COR-L47 (cell line): ENCODE measurements at places on chromosomes 12 and 14.

- DNase-seq, result no peak
Measured at GRCh38 chr12:26631846-26632245, 201.1 kb downstream of the ITPR2 start.

GRCh38 chr14:68788996-68789820 is 3.7 kb downstream of the ZFP36L1 start:
- DNase-seq, result peak; percentile 71

- DNase-seq, result no peak
Measured at GRCh38 chr12:96192926-96193573, 1.1 kb upstream of the ELK3 start.

- DNase-seq, result no peak
Measured at GRCh38 chr12:4526923-4527546, 11.7 kb upstream of the RAD51AP1 start.

DNA sequence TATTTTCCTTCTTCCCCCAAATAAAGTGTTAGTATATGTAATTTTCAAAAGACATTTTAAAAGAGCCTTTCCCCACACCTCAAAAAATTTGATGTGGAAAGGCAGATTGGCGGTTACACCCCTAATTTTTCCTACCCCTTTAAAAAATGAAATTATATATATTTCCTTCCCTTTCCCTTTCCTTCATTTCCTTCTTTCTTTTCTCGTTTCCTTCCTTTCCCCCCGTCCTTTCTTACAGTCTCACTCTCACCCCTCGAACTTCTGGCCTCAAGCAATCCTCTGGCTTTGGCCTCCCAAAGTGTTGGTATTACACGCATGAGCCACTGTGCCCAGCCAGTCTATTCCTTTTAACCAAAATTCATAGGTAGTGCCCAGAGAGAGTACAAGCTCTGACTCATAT is 4.2 kb upstream of the UNC119B start:
- DNase-seq, result no peak

DNA sequence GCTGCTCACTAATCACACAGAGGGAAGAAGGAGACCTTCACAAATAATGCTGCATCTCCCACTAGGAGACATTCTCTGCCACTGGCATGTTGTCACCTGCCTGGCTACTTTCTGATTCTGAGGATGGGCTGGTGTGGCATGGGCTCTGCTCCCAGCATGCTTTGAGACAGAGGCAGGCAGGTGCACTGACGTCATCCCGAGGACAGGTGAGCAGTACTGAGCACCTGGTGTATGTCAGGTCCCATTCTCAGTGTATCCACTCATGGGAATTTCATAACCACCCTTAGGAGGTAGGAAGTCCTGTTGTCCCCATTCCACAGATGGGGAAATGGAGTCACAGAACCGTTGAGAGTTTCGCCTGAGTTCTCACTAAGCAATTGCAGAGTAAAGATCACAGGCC is 597.9 kb downstream of the VRK1 start:
- DNase-seq, result no peak

DNA sequence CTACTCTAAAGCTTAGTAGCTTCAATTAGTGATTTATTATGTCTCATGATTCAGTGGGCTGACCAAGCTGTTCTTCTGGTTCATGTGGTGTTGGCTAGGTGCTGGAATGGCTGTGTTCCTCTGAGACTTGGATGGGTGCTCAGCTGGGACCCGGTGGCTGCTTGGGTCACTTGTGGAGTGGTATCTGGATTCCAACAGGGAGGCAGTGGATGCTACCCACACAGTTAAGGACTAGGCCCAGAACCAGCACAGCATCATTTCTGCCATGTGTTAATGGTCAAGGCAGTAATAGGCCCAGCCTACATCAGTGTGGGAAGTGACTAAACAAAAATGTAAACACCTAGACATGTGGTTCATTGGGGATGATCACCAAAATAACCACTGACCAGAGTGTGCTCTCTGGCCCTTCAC is 72.2 kb downstream of the FGD4 start:
- DNase-seq, result no peak

DNA sequence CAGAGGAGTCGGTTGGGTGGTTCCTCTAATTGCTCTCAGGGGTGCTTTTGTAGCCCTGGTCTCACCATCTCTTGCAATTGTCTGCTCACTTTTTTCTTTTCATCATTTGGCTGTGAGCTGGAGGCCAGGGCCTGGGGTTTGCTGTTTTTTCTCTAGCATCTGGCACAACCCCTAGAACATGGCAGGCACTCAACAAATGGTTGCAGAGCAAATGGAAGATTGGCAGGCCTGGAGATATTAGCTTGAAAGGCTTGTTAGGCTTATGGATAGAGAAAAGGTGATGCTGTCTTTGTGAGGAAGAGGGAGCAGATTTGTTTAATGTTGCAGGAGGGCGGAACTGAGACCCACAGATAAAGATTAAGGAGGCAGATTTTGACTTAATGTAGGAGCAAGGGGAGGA is 47.0 kb downstream of the GALNT8 start:
- DNase-seq, result no peak

- DNase-seq, result no peak
Measured at GRCh38 chr12:89742337-89743022, 33.8 kb upstream of the ATP2B1 start.

- DNase-seq, result peak; percentile 30
Measured at GRCh38 chr12:104886418-104887401, 71.4 kb downstream of the SLC41A2 start.

- no peak for DNase-seq
Measured at GRCh38 chr14:29846339-29847055, 81.2 kb downstream of the PRKD1 start.

GRCh38 chr12:92827836-92828431 is 101.2 kb downstream of the EEA1 start:
- no peak for DNase-seq

DNA sequence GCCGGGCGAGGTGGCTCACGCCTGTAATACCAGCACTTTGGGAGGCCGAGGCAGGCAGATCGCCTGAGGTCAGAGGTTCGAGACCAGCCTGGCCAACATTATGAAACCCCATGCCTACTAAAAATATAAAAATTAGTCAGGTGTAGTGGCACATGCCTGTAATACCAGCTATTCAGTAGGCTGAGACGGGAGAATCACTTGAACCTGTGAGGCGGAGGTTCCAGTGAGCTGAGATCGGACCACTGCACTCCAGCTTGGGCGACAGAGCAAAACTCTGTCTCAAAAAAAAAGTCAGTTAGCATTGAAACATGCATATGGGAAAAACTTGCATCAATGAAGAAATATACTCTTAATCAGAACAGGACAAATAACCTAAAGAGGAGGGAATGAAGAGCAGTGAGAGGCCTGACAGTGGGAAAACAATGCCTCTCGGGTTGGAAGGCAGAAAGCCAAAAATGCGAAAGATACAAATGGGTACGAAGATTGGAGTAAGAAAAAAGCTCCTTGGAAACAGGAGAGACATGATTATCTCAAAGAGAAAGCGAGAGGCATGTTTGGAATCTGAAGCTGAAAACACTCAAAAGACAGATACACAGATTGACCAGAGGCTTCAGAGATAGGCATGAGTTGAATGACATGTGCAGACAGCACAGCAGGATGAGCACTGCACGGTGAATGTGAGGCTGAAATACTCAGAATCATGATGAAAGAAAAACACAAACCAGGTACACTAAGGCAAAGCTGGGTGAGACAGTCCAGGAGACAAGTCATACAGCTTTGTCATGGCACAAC is 30.6 kb downstream of the RESF1 start:
- no peak for DNase-seq

GRCh38 chr12:49461221-49461620 is 77.6 kb upstream of the KCNH3 start:
- DNase-seq, result no peak

GRCh38 chr12:52213564-52214420 is 19.3 kb upstream of the KRT7 start:
- peak; percentile 59 for DNase-seq

DNA sequence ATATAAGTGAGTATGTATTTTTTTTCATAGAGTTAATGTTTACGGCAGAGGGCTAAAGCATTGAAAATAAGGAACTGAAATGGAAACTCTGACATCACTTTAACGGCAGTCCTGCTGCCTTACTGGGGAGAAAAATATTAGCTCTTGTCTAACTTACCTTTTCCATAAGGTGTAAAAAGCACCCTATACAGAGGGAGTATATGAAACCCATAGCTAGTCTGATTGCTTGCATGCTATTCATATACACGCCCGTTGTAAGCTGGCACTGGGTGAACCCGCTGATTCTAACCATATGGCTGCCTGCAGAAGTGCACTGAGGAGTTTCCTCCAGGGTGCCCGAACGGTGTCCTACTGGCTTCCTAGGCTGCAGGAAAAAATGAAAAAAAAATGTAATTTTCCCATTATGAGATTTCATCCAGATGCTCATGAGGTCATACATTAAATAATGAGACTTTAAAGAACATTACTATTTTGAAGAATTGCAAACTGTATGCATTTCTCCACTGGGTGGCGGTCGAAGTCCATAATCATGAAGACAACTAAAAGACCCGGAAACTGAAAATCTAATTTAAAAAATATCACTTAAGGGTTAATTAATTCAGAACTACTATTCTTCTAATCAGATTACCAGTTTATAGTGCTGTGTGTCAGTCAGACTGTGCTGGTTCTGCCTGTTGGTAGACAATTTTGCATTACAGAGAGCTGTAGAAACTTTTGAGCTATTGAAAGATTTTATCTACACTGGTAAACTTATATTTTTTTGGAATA is 144.7 kb downstream of the ALX1 start:
- no peak for DNase-seq

DNA sequence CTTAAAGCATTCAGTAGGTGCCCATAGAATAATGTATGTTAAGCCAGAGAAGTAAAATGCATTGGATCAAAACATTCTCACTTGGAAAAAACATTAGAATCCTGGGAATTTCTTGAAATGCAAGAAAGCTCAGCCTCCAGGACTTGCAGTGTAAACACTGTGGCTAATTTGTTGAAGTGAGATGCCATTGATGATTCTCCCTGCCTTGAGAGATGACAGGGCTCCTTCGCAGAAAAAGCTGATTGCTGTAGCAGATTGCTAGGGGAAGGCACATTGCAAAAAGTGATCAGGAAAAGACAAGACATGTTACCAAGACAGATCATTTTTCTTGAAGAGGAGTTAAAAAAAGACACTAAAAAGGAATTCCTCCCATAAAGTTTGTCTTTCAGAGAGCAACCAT is 204.2 kb upstream of the HMGA2 start:
- no peak for DNase-seq
